ENCODE measurements at places on chromosomes 16 and 17.

- DNase-seq: no peak
Observed at GRCh38 chr16:67942200-67942509, 1.8 kb downstream of the LCAT start.

- DNase-seq: no peak
Observed at GRCh38 chr17:21843951-21844590, 151.7 kb downstream of the KCNJ18 start.

DNA sequence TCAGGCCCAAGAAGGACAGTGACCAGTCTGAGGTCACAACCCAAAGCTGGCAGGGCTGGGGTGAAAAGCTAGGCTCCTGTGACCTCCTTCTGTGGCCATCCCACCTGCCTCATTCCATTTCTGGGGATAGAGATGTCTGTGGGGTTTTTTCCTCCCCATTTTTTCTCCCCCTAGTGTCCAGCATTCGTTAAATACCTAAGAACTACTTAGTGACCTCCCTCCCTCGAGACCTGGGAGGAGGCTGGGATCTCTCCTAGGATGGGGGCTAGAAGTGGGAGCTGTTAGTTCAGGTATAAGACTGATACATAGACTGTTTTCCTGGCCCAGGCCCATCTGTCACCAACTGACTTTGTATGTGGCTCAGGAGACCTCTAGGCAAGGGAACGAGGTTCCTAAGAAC, 20.5 kb upstream of the STAC2 start:
- no peak for DNase-seq

GRCh38 chr16:48426244-48427141, 41.3 kb upstream of the SIAH1 start:
- no peak for DNase-seq

- DNase-seq: no peak
Observed at GRCh38 chr17:76947771-76948170, 79.6 kb downstream of the MGAT5B start.

DNA sequence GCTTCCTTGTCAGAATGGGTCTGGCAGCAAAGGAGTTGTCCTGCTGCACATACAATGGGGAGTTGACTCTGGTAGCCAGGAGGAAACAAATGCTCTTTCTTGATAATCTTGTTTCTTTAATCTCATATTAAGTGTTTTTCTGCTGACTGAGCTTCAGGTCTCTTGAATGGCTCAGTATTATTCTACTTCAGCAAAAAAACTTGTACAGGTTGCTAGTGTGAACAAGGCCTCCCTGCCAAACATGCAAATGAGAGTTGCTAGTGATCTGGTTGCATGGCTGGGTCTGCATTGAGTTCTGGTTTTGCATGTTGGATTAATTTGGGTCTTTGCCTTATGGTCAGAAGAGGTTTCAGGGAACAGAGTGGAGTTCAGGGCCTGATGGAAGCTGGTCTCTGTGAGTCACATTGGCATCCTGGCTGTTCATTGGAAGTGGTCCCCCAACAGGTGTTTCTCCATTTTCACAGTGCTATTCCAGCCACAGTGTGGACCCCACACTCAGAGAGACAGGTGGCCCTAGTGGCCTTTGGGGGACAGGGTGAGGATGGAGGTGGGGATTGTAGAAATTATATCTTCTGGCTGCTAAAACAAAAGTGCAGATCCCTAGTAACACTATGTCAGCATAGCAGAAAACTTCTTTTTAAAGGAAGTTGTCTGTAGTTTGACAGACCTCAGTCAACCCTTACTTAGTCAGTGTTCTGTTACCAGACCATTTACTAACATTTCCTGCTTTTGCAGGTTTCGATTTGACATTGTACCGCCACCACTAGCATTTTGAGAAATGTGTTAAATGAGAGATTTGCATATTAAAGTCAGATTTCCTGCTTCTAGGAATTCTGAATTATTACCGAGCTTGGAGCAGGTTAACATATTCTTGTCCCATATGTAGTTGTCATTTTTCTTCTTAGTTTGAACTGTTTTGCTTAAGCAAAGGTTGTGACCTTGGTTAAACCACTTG, 47.1 kb downstream of the EPN2 start:
- no peak for DNase-seq

DNA sequence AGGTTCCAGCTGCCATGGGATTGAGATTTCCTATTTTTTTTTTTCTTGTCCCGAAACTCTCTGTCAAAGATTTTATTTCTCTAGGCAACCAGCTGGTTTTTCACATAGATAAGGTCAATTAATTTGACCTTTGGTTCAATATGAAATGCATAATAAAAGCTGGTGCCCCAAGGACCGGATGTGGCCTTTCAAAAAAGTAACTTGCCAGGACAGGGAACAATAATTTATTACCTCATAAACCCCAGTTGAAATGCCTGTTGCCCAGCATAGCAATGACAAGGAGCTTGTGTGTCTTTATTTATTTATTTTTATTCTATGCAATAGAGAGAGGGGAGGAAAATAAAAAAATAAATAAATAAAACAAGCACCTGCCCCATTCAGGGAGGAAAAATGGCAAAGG, 472.7 kb downstream of the KCNJ2 start:
- DNase-seq: no peak

- DNase-seq: no peak
Observed at GRCh38 chr17:55200904-55201303, 63.9 kb upstream of the HLF start.

GRCh38 chr17:50314456-50315011, 31.4 kb upstream of the XYLT2 start:
- no peak for DNase-seq

DNA sequence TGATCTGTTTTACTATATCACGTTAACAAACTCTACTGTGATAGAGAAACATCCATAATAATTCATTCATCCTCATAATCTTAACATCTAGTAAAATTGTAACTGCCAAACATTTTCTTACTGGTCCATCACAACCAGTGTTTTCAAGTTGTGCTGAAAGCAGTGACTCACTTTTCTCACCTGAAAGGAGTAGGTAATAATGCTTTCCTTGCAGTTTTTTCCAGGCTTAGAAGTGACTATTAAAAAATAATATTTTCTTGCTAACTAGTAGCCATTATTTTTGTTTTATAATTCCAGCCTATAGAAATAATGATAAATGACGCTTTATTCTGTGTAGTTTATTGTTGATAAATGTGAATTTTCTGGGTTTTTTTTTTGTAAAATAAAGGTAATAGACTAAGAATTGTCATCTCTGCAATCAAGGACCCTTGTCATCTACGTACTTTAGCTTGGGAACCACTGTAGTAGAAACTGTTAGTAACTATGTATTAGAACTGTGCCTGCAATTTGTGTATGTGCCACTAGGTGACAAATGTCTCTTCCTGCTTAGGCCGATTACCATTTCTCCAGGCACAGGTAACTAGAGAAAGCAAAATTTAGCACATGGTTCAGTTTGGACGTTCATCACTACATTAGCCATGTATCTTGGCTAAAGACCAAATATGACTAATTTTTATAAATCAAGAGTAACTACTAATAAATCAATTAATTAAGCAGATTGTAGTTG, 409.4 kb upstream of the ERCC4 start:
- no peak for DNase-seq

- no peak for DNase-seq
Observed at GRCh38 chr17:58574025-58574424, 59.6 kb upstream of the MTMR4 start.

DNA sequence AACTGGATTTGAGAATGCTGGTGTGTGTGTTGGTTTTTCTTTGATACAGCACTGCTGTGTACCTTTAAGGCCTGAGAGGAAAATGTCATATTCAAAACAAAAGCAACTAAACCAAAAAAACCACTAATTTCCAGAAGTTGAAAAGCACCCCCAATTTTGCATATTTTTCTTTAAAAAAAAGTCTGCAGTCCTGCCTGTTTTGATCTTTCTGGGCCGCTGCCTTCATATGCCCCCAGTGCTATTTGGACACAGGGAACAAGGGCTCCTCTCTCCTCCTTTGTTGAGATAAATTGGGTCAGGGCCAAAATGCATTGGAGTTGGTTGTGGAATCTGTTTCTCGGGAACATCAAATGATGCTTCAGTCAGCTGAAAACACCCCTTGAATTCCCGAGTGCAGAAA, 26.9 kb downstream of the GPT2 start:
- DNase-seq: no peak

DNA sequence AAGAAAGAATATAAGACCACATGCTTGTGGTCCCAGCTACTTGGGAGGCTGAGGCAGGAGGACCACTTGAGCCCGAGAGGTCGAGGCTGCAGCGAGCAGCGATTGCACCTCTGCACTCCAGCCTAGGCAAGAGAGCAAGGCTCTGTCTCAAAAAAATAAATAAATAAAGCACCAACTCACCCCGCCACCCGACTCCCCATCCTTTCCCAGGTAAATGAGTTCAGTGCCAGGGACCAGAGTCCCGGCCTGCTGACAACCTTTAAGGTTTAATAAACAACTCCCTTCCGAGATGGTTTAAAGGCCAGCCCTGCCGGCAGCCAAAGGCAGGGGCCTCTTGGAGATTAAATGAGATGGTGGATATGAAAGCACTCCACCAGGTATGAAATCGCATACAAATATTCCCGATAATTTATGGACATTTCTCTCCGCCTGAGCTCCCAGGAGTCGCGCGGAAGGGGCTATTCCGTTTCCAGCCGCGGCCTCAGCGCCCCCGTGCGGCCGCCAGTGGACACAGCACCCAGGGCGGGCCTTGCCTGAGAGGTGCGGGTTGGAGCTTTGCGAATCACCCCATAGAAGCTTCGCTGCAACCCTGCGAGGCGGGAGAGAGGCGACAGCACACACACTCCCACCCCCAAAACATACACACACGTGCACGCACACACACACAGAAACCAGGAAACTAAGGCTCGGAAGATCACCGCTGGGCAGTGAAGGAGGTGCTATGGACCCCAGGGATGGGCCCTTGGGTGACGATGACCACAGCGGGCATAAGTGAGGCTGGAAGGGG, 4.0 kb upstream of the RPL38 start:
- no peak for DNase-seq

Measured in right renal pelvis (tissue), 4 donors.